ENCODE measurements at places on chromosomes 7 and 10. TPM values are rescaled to one million over a fixed set of nuclear protein-coding genes. Genes with fewer than 3 reads are reported as not detected.
A peak's percentile ranks its signal among the peaks of the same experiment; 100 is the strongest.

Gene ZNF277
- total RNA-seq: 29.8 TPM

Gene MACROH2A2
- total RNA-seq: 17.3 TPM

Gene LRRC17
- total RNA-seq: 1.8 TPM

Gene GRB10
- total RNA-seq: 39.0 TPM

Gene FRAT1
- 3.3 TPM for total RNA-seq

Gene FXYD4
- not detected for total RNA-seq

DNA sequence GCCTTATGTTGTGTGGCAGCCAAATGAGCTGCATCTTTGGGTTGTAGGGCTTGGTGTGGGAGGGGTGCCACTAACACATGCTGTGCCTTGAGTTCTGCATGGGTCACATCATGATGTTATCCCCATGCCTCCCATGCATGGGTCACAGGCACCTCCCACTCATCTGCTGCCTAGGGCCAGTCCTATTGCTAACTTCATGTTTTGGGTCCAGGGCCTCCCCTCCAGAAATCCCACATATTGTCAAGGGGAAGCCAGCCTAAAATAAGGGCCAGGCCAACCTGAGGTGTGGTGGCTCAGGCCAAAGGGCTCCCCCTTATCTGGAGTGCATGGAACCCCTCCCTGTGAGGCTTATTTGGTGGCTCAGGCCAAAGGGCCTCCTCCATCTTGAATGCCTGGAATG lies 299.0 kb downstream of the RPS24 start:
- H3K4me1 ChIP-seq: peaks cover 20% of the 10 kb centered on the region
- no peaks in the 10 kb centered on the region for H3K36me3 ChIP-seq
- no peak overlapping the region for H3K4me3 ChIP-seq
- H3K27me3 ChIP-seq: no peaks in the 10 kb centered on the region
- DNase-seq: peak; percentile 56

DNA sequence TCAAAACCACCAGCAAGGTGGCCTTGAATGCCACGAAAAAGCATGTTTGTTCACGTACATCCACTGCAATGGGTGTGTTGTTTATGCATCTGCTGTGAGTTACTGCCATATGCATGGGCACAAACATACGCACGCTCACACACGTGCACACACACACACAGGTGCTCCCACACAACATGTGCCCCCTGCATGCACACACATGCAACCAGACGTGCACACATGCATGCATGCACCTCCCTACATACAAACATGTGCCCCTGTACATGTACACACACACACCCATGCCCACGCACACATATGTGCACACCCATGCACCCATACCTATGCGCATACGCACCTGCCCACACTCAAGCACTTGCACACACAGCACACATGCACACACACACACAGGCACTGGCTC lies 10.1 kb upstream of the DMBT1 start:
- H3K4me1 ChIP-seq: no peaks in the 10 kb centered on the region
- no peak overlapping the region for H3K27ac ChIP-seq
- no peaks in the 10 kb centered on the region for H3K27me3 ChIP-seq
- H3K36me3 ChIP-seq: no peaks in the 10 kb centered on the region
- H3K4me3 ChIP-seq: no peak overlapping the region

DNA sequence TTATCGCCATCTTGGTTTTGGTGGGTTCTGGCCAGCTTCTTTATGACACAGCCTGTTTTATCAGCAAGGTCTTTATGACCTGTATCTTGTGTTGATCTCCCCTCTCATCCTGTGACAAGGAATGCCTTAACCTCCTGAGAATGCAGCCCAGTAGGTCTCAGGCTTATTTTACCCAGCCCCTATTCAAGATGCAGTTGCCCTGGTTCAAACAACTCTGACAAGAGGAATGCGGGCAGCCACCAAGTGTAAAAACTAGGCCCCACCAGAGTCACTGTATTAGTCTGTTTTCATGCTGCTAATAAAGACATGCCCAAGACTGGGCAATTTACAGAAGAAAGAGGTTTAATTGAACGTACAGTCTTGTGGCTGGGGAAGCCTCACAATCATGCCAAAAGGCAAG lies 671.3 kb downstream of the SORCS1 start:
- no peaks in the 10 kb centered on the region for H3K4me1 ChIP-seq
- no peak for DNase-seq
- H3K36me3 ChIP-seq: no peaks in the 10 kb centered on the region
- no peak overlapping the region for H3K4me3 ChIP-seq

GRCh38 chr10:49395741-49396665 lies at the start of gene DRGX:
TSS of gene DRGX (minus strand) at chr10:49396089. CDS start at chr10:49395440, 649 bp downstream.
- no peak within 1 kb of the TSS for H3K27ac ChIP-seq
- H3K4me3 ChIP-seq: peak within 1 kb of the TSS; percentile 20
- H3K4me1 ChIP-seq: no peaks in the 10 kb centered on the region
- H3K27me3 ChIP-seq: peaks cover 63% of the 10 kb centered on the region

- H3K27ac ChIP-seq: peak overlapping the region; percentile 12
- no peak for DNase-seq
- peaks cover 12% of the 10 kb centered on the region for H3K4me1 ChIP-seq
- no peaks in the 10 kb centered on the region for H3K36me3 ChIP-seq
- H3K27me3 ChIP-seq: no peaks in the 10 kb centered on the region
- no peak overlapping the region for H3K4me3 ChIP-seq
These were observed 222.5 kb downstream of the AHR start for GRCh38 chr7:17520941-17521340.
